HCT116 (cell line): ENCODE measurements at places on chromosomes 12 and 14. TPM values are rescaled to one million over a fixed set of nuclear protein-coding genes. Genes with fewer than 3 reads are reported as not detected.

DYRK2 gene
- 28.7 TPM for total RNA-seq

DBX2 gene
- not detected for total RNA-seq

SYCP3 gene
- not detected for total RNA-seq

TRHDE gene
- 2.9 TPM for total RNA-seq

PCNX4 gene
- total RNA-seq = 48.4 TPM

SERPINA10 gene
- not detected for total RNA-seq

REM2 gene
- total RNA-seq = 0.47 TPM

GARIN6 gene
- not detected for total RNA-seq

CLEC4D gene
- total RNA-seq = not detected

PLEKHD1 gene
- 1.2 TPM for total RNA-seq

FBLN5 gene
- 3.3 TPM for total RNA-seq

VRTN gene
- 0.10 TPM for total RNA-seq

TAS2R9 gene
- not detected for total RNA-seq

PUS1 gene
- total RNA-seq = 77.3 TPM

CELA1 gene
- not detected for total RNA-seq

PDE3A gene
- 0.12 TPM for total RNA-seq

OTOGL gene
- not detected for total RNA-seq

PLCZ1 gene
- total RNA-seq = not detected

TMTC2 gene
- total RNA-seq = 11.5 TPM

GLT8D2 gene
- total RNA-seq = 4.8 TPM

DYNLL1 gene
- total RNA-seq = 243 TPM

HAL gene
- total RNA-seq = 1.8 TPM

SERPINA1 gene
- 9.1 TPM for total RNA-seq

PZP gene
- total RNA-seq = not detected

P3H3 gene
- total RNA-seq = 32.2 TPM

IGF1 gene
- 0.42 TPM for total RNA-seq

PIK3C2G gene
- not detected for total RNA-seq

SLC10A1 gene
- total RNA-seq = not detected

SELPLG gene
- total RNA-seq = 1.2 TPM

ATL1 gene
- total RNA-seq = 1.4 TPM

ZNF891 gene
- total RNA-seq = 0.02 TPM

TMEM179 gene
- not detected for total RNA-seq

OTX2 gene
- total RNA-seq = not detected

FAIM2 gene
- total RNA-seq = not detected

LALBA gene
- total RNA-seq = not detected

DACT1 gene
- total RNA-seq = 1.6 TPM

SYNE3 gene
- total RNA-seq = 3.6 TPM

IL26 gene
- total RNA-seq = not detected

ASB2 gene
- not detected for total RNA-seq

PPP4R4 gene
- total RNA-seq = 5.5 TPM

KLRG1 gene
- total RNA-seq = 1.5 TPM
